ENCODE measurements at places on chromosomes 7 and 10.

GRCh38 chr7:1853431-1853985 is 183.4 kb downstream of the ELFN1 start:
- peaks cover 17% of the 10 kb centered on the region for H3K4me1 ChIP-seq
- H3K36me3 ChIP-seq = no peaks in the 10 kb centered on the region
- H3K4me3 ChIP-seq = no peak overlapping the region
- H3K27me3 ChIP-seq = no peaks in the 10 kb centered on the region
- DNase-seq = no peak

DNA sequence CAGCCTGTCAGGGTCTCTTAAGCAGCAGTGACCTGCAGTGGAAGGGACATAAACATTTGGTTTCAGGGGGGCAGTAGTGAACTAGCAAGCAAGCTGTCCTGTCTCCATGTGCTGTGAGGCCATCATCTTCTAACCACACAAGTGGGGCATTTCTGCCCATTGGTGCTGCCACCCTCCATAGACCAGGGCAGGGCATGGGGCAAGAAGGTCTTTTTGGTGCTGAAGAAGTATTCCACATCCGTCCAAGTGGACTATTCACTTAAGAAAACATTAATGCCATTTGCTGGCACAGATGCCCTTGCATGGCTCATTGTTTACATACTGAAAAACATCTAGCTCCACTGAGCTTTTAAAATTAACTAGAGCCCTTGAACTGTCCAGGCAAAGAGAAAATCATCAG is 35.8 kb downstream of the ALOX5 start:
- H3K27ac ChIP-seq = no peak overlapping the region
- no peaks in the 10 kb centered on the region for H3K36me3 ChIP-seq
- H3K4me3 ChIP-seq = no peak overlapping the region
- no peaks in the 10 kb centered on the region for H3K27me3 ChIP-seq
- H3K4me1 ChIP-seq = peaks cover 2% of the 10 kb centered on the region
- no peak for DNase-seq

DNA sequence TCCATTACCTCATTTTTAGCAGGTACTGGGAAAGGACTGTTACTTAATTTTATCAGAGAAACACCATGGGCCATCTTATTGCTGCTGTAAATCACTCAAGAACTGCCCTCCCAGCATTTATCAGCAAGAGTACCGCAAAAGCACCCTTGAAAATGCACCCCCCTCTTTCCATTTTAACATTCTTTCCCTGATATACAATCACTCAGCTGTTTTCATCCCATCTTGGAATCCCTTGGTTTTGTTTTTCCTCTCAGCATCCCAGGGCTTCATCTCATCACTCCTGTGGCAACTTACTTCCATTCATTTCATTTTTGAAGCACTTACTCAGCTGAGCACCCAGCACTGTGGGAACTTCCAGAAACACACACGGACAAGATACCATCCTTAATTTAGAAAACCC is 36.5 kb downstream of the RAPGEF5 start:
- H3K36me3 ChIP-seq = no peaks in the 10 kb centered on the region
- H3K27me3 ChIP-seq = peaks cover 11% of the 10 kb centered on the region
- H3K27ac ChIP-seq = no peak overlapping the region
- no peaks in the 10 kb centered on the region for H3K4me1 ChIP-seq
- no peak for DNase-seq
- no peak overlapping the region for H3K4me3 ChIP-seq

DNA sequence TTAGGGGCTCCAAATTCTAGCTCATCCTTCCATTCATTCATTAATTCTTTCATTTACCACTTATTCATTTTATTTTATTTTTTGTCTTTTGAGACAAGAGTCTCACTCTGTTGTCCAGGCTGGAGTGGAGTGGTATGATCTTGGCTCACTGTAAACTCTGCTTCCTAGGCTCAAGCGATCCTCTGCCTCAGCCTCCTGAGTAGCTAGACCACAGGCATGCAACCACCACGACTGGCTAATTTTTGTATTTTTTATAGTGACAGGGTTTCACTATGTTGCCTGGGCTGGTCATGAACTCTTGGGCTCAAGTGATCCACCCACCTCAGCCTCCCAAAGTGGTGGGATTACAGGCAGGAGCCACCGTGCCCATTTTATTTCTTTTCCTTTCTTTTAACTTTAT is 31.6 kb downstream of the FGF8 start:
- no peak for DNase-seq
- H3K27ac ChIP-seq = no peak overlapping the region
- no peaks in the 10 kb centered on the region for H3K4me1 ChIP-seq

GRCh38 chr7:77699056-77699455 is 2.8 kb downstream of the RSBN1L start:
- peaks cover 32% of the 10 kb centered on the region for H3K36me3 ChIP-seq
- H3K27ac ChIP-seq = no peak overlapping the region
- H3K27me3 ChIP-seq = no peaks in the 10 kb centered on the region
- peak overlapping the region; percentile 59 for H3K4me3 ChIP-seq

All from activated naive CD8-positive, alpha-beta T cell treated with anti-CD3 and anti-CD28 coated beads for 36 hours (primary cell).